ENCODE measurements at places on chromosomes 4 and X. TPM values are rescaled to one million over a fixed set of nuclear protein-coding genes. Genes with fewer than 3 reads are reported as not detected.

GAB1 gene
- 3.2 TPM for polyA plus RNA-seq

TMPRSS11B gene
- not detected for polyA plus RNA-seq

RBM46 gene
- not detected for polyA plus RNA-seq

RTL9 gene
- not detected for polyA plus RNA-seq

TLR3 gene
- polyA plus RNA-seq, result 1.7 TPM

GRCh38 chr4:111475001-111475400, 670.3 kb upstream of the FAM241A start:
- no peak for DNase-seq
- H3K4me1 ChIP-seq, result no peaks in the 10 kb centered on the region
- no peak overlapping the region for H3K4me3 ChIP-seq
- no peaks in the 10 kb centered on the region for H3K36me3 ChIP-seq
- H3K27me3 ChIP-seq, result no peaks in the 10 kb centered on the region

GRCh38 chrX:50635817-50636365, 165.3 kb upstream of the DGKK start:
- no peak overlapping the region for H3K4me3 ChIP-seq
- H3K36me3 ChIP-seq, result no peaks in the 10 kb centered on the region
- no peak overlapping the region for H3K27ac ChIP-seq
- H3K27me3 ChIP-seq, result peaks cover 10% of the 10 kb centered on the region
- H3K4me1 ChIP-seq, result no peaks in the 10 kb centered on the region

- DNase-seq, result no peak
- H3K36me3 ChIP-seq, result peaks cover 62% of the 10 kb centered on the region
- H3K4me3 ChIP-seq, result no peak overlapping the region
- H3K27me3 ChIP-seq, result no peaks in the 10 kb centered on the region
- H3K4me1 ChIP-seq, result peaks cover 18% of the 10 kb centered on the region
Measured at GRCh38 chr4:169103966-169104412, 93.9 kb upstream of the CBR4 start.

GRCh38 chr4:15683143-15683495, 1.5 kb downstream of the FAM200B start:
- no peak overlapping the region for H3K4me3 ChIP-seq
- no peaks in the 10 kb centered on the region for H3K27me3 ChIP-seq
- H3K4me1 ChIP-seq, result peaks cover 36% of the 10 kb centered on the region
- DNase-seq, result no peak
- no peak overlapping the region for H3K27ac ChIP-seq

- no peak overlapping the region for H3K4me3 ChIP-seq
- H3K36me3 ChIP-seq, result no peaks in the 10 kb centered on the region
- no peak for DNase-seq
- H3K27ac ChIP-seq, result no peak overlapping the region
- no peaks in the 10 kb centered on the region for H3K4me1 ChIP-seq
- no peaks in the 10 kb centered on the region for H3K27me3 ChIP-seq
Measured at GRCh38 chr4:14583752-14584151, 418.5 kb upstream of the CPEB2 start.

GRCh38 chr4:25367004-25367621, 9.9 kb upstream of the ANAPC4 start:
- no peak overlapping the region for H3K4me3 ChIP-seq
- H3K4me1 ChIP-seq, result no peaks in the 10 kb centered on the region
- no peak for DNase-seq
- H3K36me3 ChIP-seq, result peaks cover 4% of the 10 kb centered on the region

DNA sequence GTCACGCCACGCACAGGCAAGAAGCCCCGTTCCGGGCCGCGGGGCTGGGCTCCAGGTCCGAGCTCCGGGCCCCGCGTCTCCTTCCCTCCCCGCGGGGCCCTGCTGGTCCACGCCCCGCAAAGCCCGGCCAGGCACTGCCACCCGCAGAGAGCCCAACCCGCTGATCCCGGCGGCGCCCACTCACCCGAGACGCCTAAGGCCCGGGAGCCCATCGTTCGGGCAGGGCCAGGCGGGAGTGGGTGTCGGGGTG, 870 bp downstream of the PDZD4 start:
- peaks cover 4% of the 10 kb centered on the region for H3K4me1 ChIP-seq
- peaks cover 56% of the 10 kb centered on the region for H3K27me3 ChIP-seq
- no peak overlapping the region for H3K27ac ChIP-seq
- no peak for DNase-seq

DNA sequence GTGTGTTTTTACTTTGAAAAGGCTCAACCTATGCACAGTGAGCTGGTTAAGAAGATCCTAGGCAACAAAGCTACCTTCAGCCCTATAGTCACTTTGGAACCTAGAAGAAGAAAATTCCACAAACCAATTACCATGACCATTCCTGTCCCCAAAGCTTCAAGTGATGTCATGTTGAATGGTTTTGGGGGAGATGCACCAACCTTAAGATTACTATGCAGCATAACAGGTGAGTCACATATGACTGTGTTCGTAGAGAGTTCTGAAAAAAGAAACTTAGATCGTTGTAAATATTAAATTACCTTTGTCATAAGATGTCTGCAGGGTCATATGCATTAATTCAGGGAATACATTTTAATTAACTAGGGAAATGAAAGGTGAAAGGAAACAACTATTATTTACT, 287.1 kb downstream of the ANK2 start:
- no peak overlapping the region for H3K4me3 ChIP-seq
- peaks cover 3% of the 10 kb centered on the region for H3K36me3 ChIP-seq
- no peak overlapping the region for H3K27ac ChIP-seq
- no peaks in the 10 kb centered on the region for H3K27me3 ChIP-seq
- no peak for DNase-seq

- H3K27ac ChIP-seq, result no peak overlapping the region
- H3K36me3 ChIP-seq, result no peaks in the 10 kb centered on the region
- DNase-seq, result no peak
- no peak overlapping the region for H3K4me3 ChIP-seq
- H3K4me1 ChIP-seq, result peaks cover 3% of the 10 kb centered on the region
Measured at GRCh38 chrX:13369256-13370030, 49.6 kb upstream of the ATXN3L start.

DNA sequence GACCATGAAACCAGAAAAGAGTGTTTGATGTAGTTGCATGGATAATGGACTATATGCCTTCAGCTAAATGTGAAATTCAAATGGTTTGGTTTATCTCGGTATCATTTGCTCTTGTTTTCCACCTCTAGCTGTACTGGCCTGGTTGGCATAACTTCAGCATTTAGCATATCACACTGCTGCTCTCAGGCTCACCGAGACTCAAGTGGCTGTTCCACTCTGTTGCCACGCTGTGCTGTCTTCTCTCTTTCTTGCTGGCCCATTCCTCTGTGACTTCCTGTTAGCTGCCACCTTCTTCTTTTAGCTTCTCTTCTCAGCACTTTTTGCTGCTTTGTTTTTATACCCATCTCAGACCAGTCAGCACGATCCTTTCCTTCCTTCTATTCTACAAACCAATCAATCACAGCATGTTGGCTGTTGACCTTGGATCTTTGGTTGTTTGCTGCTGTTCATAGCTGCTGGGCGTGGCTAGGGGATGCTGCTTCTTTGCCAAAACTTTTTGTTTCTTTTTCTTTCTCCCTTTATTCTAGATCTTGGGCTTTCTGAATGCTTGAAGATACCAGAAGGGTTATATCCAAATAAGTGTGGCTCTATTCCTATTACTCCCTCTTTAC, 24.0 kb downstream of the INTS6L start:
- peak; percentile 3 for DNase-seq
- H3K4me1 ChIP-seq, result no peaks in the 10 kb centered on the region
- no peaks in the 10 kb centered on the region for H3K36me3 ChIP-seq
- no peaks in the 10 kb centered on the region for H3K27me3 ChIP-seq

DNA sequence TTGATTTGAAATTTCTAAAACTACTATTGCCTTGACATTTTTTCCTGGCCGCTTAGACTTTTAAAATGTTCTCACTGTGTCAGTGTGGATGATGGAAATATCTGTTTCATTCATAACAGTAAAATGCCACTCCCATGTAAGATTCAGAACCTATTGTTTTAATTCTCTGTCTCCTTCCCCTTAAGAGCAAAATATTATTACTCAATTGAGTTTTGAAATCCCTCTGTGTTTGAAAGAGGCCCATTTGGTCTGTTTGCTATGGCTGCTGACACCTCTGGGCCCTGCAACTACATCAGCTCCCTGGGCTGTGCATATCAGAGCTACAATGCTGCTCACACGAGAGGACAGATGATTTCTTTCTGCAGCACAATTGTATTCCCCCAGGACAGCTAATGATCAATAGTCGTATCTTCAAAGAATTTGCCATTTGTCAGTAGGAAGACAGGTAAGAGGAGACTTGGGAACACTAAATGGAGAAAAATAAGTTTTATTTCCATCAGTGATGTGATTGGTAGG, 388.0 kb upstream of the GALNT7 start:
- no peak for DNase-seq
- H3K4me3 ChIP-seq, result no peak overlapping the region
- no peak overlapping the region for H3K27ac ChIP-seq

- H3K4me1 ChIP-seq, result no peaks in the 10 kb centered on the region
- H3K27ac ChIP-seq, result no peak overlapping the region
- H3K36me3 ChIP-seq, result no peaks in the 10 kb centered on the region
- H3K27me3 ChIP-seq, result no peaks in the 10 kb centered on the region
- no peak overlapping the region for H3K4me3 ChIP-seq
- DNase-seq, result peak; percentile 83
Measured at GRCh38 chr4:82739287-82740190, 59.1 kb downstream of the SCD5 start.

- no peak overlapping the region for H3K27ac ChIP-seq
- no peak for DNase-seq
- H3K4me1 ChIP-seq, result no peaks in the 10 kb centered on the region
- no peak overlapping the region for H3K4me3 ChIP-seq
Measured at GRCh38 chr4:185874516-185875230, 62.7 kb upstream of the SORBS2 start.
